ENCODE measurements at places on chromosomes 16 and 17. TPM values are rescaled to one million over a fixed set of nuclear protein-coding genes. Genes with fewer than 3 reads are reported as not detected.

PPP4C gene
- polyA plus RNA-seq, result not detected

AATK gene
- polyA plus RNA-seq, result 12.8 TPM

CBFA2T3 gene
- 12.9 TPM for polyA plus RNA-seq

MYH13 gene
- polyA plus RNA-seq, result 0.86 TPM

SEZ6L2 gene
- 1.5 TPM for polyA plus RNA-seq

ZG16 gene
- not detected for polyA plus RNA-seq

RPRML gene
- polyA plus RNA-seq, result 0.14 TPM

PITPNM3 gene
- polyA plus RNA-seq, result 4.9 TPM

SAT2 gene
- polyA plus RNA-seq, result 69.7 TPM

NOL3 gene
- polyA plus RNA-seq, result 42.0 TPM

CCL1 gene
- not detected for polyA plus RNA-seq
